ENCODE measurements at places on chromosomes 16 and 17.

DNA sequence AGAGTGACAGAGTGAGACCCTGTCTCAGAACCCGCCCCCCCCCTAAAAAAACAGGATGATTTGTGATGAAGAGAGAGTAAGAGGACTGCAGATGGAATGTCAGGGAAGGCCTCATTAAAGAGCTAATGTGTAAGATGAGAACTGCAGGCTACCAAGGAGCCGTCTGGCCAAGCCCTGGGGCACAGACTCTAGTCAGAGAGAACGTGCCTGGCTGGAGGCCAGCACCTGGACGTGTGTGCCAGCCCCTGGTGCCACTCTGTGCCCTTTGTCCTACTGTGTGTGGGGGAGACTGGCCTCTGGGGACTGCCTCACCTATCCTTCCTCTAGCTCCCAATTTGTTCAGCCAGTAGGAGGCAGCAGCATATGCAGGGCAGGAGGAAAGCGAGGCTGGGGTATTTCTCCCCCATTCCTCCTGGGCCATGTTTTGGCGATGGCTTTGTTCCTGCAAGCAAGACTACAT, 37.1 kb downstream of the KNOP1 start:
- no peak for DNase-seq

- DNase-seq = no peak
Measured at GRCh38 chr17:76538281-76538931, 897 bp upstream of the CYGB start.

DNA sequence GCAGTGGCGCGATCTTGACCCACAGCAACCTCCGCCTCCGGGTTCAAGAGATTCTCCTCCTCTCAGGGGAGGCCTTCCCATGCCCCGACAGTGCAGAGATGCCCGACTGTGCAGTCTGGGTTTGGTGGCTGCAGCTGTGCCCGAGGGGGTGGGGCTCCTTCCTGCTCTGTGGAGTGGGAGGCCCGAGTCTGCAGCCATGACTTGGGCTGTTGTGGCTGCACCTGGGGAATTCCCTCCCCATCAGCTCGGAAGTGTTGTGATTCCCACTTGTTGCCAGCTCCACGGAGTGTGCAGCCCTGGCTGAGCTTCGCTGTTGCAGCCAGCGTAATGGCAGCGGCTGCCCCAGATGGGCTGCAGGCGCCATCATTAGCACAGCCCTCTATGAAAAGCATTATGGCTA, 66.4 kb upstream of the SMIM36 start:
- DNase-seq = no peak

GRCh38 chr16:12584488-12585233, 219.0 kb downstream of the CPPED1 start:
- DNase-seq = no peak

GRCh38 chr17:55965051-55965450, 188.2 kb upstream of the ANKFN1 start:
- no peak for DNase-seq
